ENCODE measurements at places on chromosomes 16 and 17. TPM values are rescaled to one million over a fixed set of nuclear protein-coding genes. Genes with fewer than 3 reads are reported as not detected.

- DNase-seq: peak; percentile 98
These were observed 141.3 kb downstream of the ABCC12 start for GRCh38 chr16:48014349-48015135.

DNA sequence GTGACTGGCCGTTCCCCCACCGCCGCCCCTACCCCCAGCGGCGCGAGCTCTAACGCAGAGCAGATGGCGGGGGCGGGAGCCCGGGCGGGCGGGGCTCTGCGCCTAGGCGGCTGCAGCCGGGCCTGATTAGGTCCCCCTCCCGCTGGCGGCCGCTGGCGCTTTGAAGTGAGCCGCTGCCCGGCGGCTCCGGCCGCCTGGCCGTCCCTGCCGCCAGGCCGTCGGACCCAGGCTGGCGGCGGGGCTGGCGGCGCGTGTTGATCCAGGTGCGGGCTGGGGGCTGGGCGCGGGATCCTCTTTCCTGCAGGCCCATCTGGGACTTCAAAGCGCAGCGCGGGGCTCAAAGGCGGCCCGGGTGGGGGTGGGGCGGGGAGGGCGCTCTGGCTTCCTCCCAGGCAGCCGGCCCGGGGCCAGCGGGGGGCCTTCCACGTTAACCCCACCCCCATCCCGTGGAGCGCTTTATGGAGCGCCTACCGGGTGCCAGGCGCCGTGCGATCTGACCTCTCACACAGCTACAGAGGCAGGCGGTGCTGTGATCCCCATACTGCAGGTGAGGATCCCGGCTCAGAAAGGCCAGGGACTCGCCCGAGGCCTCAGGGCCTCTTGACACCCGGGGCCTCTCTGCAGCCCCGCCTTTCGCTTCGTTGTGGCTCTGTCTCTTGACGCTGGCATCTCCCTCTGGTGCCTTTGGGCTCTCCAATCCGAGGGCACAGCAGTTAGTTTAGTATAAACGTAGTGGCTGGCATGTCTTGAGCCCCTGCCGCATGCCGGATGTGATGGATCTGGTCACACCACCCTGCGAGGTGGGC is 80.0 kb upstream of the NKD1 start:
- DNase-seq: no peak

- DNase-seq: no peak
These were observed 8.6 kb upstream of the CENPV start for GRCh38 chr17:16361874-16362273.

DNA sequence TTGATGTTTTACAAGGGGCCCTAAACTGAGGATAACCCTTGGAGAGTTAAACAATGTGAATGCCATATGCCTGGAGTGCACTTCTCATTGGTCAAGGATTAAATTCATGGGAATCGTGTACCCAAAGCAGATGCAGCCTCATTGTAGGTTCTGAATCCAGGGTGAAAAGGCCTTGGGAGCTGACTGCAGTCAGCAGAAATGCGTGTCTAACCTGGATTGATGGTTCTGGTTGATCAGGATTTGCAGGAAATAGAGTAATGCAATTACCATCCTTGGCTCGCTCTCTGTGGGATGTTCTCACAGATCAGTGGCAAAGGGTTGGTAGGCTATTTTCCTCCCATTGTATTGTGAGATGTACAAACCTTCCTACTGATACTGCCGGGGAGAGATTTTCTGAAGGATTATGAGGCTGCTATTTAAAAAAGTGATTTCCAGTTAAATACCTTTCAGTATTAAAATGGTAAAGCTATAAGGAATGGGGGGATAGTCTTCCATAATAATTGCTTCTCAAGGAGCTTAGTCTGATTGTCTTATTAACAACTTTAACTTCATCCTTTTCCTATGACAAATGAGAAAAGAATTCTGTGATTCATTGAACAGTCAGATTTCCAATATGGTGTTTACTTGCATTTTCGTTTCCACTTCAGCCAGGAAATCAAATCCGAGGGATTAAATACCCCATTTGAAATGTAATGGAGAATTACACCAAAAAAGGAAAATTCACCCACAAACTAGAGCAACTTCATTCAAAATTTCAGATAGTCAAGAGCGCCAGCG is 1028.1 kb upstream of the EEF2KMT start:
- DNase-seq: peak; percentile 92

DNA sequence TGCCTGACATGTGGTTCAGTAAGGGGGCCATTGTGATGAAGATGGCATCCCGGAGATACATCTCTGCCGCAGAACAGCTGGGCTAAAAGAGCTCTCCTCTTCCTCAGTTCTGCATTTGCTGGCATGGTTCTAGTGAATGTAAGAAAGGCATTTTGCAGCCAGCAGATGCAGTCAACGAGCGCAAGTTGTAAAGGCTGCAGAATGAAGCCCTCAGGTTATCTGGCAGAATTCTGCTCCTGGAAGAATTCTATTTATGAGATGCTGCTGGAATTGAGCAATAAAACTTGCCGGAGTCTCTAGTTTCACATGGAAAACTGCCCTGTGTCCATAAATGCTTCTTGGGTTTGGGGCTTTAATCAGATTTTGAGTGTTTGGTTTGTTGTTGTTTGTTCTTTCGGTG is 176.8 kb upstream of the HSBP1 start:
- DNase-seq: no peak

GRCh38 chr17:66472123-66472522 is 169.7 kb downstream of the PRKCA start:
- DNase-seq: no peak

GRCh38 chr16:57517397-57518367 is 18.7 kb downstream of the CCDC102A start:
- DNase-seq: no peak

- DNase-seq: no peak
These were observed 13.3 kb upstream of the OR1F1 start for GRCh38 chr16:3174618-3175148.

DNA sequence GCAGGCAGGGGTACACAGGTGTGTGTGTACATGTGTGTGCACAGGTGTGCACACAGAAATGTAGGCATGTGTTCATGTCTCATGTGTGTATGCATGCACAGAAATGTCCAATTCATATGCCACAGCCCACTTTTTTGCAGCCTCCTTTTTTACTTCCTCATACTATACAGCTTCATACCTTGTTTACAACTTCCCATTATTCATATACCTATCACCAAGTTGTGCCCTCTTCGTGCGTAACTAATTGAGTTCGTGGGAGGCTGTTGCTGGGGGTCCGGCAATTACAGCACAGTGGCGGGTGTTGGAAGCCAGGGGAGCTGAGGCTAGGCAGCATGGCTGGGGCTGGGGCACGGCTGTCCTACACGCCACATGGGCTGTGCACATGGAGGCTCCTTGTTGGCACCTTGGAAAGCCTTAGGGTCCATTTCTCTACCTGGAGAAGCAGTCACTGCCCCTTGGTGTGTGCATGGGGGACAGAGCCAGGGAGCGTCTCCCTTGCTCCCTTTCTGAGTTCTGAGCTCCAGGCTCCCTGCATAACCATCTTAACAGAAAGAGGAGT is 266.7 kb downstream of the ENGASE start:
- no peak for DNase-seq

DNA sequence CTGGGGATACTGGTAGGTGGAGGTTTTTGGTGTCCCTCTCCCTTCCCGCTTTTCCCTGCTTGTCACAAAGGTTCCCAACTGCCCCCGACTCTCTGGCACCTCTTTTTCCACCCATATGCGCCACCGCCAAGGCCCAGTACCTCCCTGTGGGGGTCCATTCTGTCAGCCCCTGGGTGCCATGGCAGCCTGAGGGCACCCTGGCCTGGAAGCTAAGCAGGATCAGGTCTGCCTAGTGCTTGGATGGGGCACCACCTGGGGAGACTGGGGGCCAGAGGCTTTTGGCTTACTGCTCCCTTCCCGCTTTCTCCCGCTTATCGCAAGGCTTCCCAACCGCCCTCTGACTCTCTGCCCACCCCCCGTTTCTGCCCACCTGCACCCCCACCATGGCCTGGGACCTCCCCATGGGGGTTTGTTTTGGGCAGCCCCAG is 2286.4 kb downstream of the TP53TG3F start:
- no peak for DNase-seq

- DNase-seq: no peak
These were observed 13.7 kb downstream of the LIMD2 start for GRCh38 chr17:63686138-63686685.

- DNase-seq: peak; percentile 36
These were observed 368.1 kb downstream of the C16orf95 start for GRCh38 chr16:86949116-86949515.

DNA sequence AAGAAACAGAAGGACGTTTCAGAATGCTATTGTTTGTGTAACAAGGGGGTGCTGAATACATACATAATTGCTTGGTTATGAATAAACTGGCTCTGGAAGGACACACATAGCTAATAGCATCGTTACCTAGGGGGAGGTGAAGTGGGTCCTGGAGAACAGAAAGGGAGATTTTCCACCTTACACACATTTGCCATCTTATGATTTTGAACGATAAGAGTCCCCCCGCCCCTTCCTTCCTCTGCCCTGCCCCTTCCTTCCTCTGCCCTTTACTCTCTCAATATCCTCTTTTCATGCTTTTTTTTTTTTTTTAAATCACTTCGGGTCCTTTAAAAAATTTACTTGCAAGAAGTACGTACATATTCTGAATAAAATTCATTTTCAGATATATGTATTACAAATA is 902 bp upstream of the DHRS7B start:
- no peak for DNase-seq

GRCh38 chr17:32297860-32298259 is 32.2 kb downstream of the RHBDL3 start:
- no peak for DNase-seq

DNA sequence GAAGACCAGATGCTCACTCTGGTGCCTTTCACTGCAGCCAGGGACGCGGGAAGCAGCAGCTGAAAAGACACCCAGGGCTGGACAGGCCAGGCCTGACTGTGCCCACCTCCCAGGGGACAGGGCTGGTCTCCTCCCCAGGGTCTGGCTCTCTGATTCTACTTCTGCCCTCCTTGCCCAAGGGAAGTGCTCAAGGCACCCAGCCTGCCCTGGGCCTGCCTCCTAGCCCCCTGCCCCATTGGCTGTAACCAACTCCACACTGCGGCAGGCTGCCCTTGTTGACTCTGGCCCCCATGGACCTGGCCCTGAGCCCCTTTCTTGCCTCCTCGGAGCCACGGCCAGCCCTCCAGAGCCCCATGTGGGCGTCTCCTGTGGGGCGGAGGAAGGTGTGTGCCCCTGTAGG is 212.5 kb downstream of the NTN1 start:
- DNase-seq: no peak

DNA sequence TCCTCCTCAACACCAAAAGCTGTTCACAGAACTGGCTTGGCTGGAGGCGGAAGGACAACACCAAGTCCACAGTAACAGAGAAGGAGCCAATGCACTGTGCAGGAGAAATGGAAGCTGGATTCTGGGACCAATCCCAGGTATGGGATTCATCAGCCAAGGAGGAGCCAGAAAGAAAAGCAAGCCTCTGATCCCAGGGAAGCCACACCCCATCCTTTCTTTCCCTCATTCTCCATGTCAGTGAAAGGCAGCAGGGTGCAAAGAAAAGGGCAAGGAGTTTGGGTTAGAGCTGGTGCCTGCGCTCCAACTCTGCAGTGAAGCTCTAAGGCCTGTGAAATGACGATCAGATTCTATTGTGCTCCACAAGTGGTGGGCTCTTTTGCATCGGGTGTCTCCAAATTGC is 11.0 kb downstream of the DCAKD start:
- no peak for DNase-seq

GRCh38 chr16:71915350-71915749 is 20.0 kb downstream of the IST1 start:
- DNase-seq: no peak

DNA sequence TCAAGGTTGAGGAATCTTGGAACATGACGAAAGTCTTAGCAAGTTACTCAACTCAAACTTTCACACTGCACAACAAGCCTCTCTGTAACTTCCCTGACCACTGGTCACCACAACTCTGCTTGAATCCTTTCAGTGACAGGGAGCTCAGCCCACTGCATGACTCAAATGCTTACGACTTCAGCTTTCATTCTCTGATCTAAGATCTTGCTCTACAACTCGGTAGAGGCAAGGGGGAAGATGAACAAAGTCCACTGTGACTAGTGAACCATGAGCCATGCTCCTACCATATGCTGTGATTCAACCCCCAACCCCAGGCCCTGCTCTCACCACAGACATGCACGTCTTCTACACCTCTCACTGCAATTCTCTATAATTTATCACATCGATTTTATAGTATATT is 160.9 kb downstream of the SLC39A11 start:
- no peak for DNase-seq

DNA sequence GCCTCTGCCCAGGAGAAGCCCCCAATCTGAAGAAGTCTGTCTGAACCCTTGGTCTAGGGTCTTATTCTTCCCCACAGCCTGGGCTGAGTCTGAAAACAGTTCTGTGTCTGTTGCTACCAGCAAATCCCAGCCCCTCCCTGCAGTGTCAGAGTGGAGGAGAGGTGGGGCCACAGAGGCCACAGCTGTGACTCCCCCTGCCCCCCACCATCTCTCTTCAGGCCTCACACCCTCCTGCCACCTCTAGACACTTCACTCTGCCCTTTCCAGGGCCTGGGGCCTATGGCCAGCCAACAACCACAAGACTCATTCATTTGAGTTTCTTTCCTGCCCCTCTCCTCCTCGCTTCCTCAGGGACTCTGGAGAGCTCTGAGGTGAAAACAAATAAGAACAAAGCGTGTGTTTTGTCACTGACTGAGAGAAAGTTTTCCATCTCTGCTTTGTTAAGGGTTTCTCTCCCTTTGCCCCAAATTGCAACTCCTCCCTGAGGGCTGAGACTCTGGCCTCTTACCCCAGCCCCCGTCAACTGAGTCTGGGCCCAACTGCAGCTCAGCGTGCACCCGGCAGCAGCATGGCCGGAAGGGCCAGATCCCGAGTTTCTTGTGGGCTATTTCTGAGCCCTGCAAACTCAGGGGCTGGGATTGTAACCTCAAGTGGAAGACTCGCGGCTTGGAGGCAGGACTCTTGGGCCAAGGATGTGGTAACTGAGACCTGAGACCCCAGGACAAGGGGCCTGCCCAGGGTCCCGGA is 13.2 kb downstream of the C17orf50 start:
- DNase-seq: no peak

- no peak for DNase-seq
These were observed 11.7 kb upstream of the CACNA1H start for GRCh38 chr16:1141191-1141590.

DNA sequence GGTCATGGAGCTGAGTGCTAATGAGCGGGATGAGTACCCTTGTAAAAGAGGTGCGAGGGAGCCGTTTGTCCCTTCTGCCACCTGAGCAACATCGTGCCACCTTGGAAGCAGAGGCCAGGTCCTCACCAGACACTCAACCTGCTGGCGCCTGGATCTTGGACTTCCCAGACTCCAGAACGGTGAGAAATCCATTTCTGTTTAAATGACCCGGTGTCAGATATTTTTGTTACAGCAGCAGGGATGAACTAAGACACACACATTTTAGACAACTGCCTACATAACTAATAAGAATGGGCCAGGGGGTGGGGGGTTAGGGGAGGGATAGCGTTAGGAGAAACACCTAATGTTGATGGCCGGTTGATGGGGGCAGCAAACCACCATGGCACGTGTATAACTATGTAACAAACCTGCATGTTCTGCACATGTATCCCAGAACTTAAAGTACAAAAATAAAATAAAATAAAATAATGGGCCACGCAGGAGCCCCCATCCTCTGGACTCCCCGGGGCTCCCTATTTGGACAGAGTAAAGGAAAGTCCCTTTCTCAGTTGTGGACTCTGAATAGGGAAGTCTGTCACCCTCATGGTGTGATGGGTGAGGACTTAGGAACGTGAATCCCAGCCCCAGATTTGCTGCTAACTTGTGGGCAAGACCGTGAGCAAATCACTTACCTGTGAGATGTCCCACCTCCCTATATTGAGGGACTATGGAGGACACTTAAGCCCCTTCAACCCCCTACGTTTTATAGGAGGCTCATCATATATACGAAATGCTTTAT is 60.6 kb upstream of the DNAH17 start:
- DNase-seq: no peak

Gene COL1A1
- 4.7 TPM for total RNA-seq

Gene CTRB1
- total RNA-seq: not detected

Gene FOXC2
- not detected for total RNA-seq

Gene CDH13
- 88.5 TPM for total RNA-seq

Gene GAST
- total RNA-seq: 0.37 TPM
